Cerebellar nuclear complex (tissue), 1 donor: ENCODE measurements at places on chromosomes 7 and 10.

GRCh38 chr10:70552586-70552985 is 50.0 kb downstream of the PRF1 start:
- DNase-seq: no peak

DNA sequence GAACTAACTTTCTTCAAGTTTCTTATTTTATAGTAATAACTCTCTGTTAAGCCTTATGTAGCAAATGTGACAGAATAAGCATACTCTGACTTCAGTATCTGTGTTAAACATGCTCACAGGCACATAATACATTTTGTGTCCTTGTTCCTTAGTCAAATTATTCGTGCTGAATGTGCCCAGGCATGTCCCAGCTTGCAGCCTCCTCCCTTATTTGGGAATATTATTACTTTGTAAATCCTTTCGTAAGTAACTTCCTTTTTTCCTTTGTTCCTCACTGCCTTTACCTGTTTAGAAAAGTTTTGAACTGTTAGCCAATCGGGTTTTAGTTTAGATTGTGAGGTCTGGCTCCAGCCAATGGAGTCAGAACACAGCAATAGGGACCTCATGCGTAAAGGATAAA is 46.9 kb downstream of the GALNT11 start:
- DNase-seq: no peak

DNA sequence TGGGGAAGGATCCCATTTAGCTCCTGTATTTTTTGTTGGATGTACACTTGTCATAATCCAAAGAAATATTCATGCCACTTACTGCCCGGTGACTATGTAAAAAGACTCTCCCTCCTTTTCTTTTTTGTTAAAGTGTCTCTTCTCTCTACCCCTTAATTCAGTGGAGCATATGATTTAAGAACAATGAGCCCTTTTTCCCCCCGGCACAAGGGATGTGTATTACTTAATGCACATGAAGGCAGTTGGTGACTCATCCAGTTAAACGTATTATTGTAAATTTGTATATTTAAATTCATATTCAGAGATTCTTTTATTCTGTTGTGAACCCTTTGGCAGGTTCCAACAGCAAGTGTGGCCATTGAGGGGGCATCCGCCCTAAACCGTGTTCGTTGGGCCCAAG is 241.9 kb downstream of the SLC25A13 start:
- no peak for DNase-seq

- no peak for DNase-seq
Observed at GRCh38 chr10:6863381-6863780, 283.3 kb upstream of the PRKCQ start.

GRCh38 chr10:3948843-3949242 is 163.8 kb upstream of the KLF6 start:
- no peak for DNase-seq

- no peak for DNase-seq
Observed at GRCh38 chr7:80640846-80641245, 2.4 kb downstream of the CD36 start.

- no peak for DNase-seq
Observed at GRCh38 chr7:55149001-55149400, 130.2 kb downstream of the EGFR start.

DNA sequence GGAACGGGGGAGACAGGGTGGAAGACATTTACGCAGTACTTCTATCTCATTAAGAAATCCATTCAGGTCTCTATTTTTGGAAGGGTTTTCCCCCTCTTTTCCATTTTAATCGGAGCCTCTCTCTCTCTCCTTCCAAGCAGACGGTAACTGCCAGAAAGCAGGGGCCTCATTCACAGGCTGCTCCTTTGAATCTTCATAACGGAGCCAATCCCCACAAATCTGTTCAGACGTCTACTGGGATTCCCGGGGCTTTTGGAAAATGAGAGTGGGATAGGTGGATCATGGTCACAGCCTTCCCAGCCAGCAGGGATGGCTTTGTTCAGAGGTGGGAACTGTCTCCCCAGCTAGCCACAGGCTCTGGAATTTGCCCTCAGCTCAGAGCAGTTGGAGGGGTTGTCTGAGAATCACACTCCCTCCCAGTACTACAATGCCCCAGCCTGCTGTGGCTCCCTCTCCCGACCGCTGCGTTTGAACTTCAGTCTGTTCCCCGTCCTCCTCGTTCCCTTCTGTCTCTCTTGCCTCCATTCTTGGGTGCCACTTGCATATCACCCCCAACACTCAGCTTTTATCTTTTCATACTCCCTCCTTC is 413.6 kb downstream of the PLXNA4 start:
- DNase-seq: no peak

- no peak for DNase-seq
Observed at GRCh38 chr7:36045326-36045725, 107.7 kb upstream of the EEPD1 start.

DNA sequence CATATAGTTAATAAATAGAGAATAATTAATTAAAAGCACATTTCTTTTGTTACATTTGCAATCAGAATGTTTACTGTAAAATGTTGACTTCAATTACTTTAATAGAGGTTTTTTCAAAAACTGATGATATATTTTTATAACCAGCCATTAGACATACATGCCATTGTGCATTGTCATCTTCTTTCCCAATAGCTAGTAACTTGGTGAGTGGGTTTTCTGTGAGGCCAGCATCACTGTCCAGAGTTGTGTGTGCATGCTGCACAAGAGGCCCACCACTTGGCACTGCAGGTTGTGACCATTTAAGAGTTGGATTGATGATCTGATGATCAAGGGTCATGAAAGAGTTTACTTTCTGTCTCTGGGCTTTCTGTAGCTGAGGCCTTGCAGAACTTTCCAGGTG is 46.5 kb downstream of the TFEC start:
- DNase-seq: no peak

- no peak for DNase-seq
Observed at GRCh38 chr7:101179117-101179516, 976 bp downstream of the NAT16 start.

DNA sequence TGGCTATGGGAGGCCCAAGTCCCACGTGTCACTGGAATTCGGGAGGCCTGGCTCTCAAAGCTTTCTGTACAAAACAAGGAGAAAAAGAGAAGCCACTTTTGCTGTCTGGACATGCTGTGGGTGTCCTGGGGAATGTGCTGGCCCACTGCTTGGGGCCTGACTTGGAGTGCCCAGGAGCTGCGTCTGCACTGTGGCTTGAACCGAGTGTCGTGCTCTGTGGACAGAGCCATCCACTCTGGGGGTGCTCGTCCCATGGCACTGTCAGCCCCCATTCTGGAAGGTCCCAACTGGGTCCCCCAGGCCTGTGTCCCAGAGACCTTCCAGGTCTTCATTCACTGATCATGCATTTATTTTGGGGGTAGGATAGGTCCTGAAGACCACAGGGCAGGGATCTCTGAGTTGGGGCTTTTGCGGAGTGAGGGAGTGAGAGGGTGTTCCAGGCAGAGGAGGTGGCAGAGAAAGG is 138.0 kb downstream of the LHPP start:
- DNase-seq: no peak

GRCh38 chr7:144854839-144855424 is 19.1 kb upstream of the TPK1 start:
- no peak for DNase-seq

DNA sequence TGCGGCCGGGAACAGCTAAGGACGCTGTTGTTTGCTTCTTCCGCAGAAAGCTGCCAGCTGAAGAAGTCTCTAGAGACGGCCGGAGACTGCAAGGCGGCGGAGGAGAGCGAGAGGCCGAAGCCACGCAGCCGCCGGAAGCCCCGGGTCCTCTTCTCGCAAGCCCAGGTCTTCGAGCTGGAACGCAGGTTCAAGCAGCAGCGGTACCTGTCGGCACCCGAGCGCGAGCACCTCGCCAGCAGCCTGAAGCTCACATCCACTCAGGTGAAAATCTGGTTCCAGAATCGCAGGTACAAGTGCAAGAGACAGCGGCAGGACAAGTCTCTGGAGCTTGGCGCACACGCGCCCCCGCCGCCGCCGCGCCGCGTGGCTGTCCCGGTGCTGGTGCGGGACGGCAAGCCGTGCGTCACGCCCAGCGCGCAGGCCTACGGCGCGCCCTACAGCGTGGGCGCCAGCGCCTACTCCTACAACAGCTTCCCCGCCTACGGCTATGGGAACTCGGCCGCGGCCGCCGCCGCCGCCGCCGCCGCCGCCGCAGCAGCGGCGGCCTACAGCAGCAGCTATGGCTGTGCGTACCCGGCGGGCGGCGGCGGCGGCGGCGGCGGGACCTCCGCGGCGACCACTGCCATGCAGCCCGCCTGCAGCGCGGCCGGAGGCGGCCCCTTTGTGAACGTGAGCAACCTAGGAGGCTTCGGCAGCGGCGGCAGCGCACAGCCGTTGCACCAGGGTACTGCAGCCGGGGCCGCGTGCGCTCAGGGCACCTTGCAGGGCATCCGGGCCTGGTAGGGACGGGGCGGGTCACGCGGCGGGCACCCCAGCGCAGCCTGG is 2.4 kb downstream of the NKX2-3 start:
- no peak for DNase-seq

- DNase-seq: no peak
Observed at GRCh38 chr10:62614389-62615157, 189.9 kb upstream of the ADO start.

DNA sequence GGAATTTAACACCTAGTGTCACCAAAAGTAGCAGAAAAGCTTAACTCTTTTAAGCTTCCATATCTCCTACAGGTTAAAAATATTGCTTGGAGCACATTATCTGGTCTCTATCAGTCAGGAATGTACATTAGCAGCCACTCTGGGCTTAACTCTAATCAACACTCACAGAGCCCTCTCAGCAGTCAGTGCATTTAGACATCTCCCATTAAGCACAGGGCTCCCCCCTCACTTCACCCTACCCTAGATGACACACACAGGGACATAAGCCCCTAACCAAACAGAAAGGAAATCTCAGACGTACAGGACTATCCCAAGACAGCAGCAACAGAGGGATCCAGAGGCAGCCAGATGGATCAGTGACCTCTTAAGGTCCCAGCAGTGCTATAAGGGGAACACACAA is 26.4 kb downstream of the FBXW4 start:
- no peak for DNase-seq

- no peak for DNase-seq
Observed at GRCh38 chr7:42198974-42199668, 37.9 kb downstream of the GLI3 start.

- no peak for DNase-seq
Observed at GRCh38 chr7:52257890-52258289, 777.5 kb upstream of the POM121L12 start.

DNA sequence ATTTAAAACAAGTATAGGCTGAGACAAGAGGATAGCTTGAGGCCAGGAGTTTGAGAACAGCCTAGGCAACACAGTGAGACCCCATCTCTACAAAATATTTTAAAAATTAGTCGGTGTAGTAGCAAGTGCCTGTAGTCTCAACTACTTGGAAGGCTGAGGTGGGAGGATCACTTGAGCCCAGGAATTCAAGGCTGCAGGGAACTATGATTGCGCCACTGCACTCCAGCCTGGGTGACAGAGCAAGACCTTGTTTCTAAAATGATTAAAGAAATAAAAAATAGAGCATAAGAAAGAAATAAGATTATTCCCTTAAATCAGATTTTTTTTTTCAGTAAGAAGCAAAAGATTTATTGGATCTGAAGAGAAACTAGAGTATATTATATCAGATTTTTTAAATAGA is 11.7 kb downstream of the LRRC20 start:
- DNase-seq: no peak

DNA sequence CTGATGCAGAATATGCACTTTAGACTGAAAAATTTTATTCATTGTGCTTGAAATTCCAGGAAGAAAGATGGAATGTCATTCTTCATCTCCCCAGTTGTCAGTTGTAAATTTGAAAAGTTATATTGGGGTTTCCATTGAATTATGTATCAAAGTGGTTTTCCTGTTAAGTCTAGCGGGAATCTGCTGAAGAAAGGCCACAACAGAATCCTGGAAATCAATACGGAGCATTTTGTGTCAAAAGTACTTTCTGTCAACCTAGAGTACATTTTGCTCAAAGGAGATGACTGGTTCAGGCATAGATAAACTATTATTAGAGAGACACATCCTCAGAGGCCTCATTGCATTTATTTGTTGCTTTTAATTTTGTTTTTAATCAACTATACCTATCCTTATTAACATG is 538.2 kb upstream of the SEMA3D start:
- no peak for DNase-seq

DNA sequence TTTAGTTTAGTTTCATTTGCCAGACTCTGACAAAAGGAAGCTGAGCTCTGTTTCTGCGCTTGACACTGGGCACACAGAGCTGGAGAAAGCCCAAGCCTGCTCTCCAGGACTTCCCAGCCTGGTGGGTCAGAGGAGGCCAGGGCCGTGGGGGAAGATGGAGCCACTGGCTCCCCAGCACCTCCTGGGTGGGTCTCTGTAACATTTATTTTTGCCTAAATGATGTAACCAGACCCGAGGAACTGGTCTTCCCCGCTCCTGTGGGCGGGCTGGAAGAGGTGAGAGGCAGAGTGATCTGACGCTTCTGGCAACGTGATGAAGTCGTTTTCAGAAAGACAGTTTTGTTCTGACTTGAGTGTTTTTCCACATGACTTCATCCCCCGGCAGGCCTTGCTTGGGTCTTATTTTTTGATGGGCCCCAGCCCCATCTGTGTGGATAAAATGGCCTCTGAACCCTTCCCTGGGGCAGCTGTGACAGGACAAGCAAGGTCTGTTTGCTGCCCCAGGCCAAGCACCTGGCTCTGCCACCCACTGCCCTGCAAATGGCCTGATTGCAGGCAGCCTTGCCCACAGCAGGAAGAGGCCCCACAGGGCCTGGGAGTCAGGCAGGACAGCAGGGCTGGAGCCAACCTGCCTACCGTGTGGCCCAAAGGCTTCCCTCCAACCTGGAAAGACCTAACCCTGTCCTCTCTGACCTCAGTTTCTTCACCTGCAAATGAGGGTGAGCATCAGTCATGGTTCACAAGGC is 304.9 kb upstream of the ZMIZ1 start:
- no peak for DNase-seq

GRCh38 chr10:85643171-85643844 is 723.3 kb downstream of the GRID1 start:
- DNase-seq: no peak

DNA sequence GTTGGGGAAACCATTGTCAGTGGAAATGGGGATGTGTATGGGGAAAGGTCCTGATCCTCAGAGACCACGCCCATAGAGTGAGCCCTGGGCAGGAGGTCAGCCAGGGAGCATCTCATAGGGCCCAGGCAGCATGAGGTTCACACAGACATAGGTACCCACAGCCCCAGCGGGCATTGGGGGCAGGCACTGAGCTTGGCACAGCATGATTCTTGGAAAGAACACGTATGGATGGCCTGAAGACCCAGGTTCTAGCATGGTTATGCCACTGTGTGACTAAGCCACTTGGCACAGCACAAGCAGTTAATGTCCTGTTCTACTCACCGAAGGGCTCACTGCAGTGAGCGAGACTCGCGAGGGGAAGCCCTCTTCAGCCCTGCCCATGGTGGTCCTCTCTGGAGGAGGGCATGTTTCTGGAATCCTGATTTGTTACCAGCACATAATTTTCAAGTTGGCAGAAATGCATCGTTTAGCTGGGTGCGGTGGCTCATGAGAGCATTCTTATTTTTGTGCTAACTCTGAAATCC is 125.2 kb downstream of the UBE2H start:
- DNase-seq: no peak

GRCh38 chr7:104228442-104228841 is 20.6 kb upstream of the ORC5 start:
- no peak for DNase-seq
